ENCODE measurements at places on chromosomes 3 and 15.

- DNase-seq = no peak
These were observed 79.3 kb upstream of the ALDH1L1 start for GRCh38 chr3:126259411-126260391.

DNA sequence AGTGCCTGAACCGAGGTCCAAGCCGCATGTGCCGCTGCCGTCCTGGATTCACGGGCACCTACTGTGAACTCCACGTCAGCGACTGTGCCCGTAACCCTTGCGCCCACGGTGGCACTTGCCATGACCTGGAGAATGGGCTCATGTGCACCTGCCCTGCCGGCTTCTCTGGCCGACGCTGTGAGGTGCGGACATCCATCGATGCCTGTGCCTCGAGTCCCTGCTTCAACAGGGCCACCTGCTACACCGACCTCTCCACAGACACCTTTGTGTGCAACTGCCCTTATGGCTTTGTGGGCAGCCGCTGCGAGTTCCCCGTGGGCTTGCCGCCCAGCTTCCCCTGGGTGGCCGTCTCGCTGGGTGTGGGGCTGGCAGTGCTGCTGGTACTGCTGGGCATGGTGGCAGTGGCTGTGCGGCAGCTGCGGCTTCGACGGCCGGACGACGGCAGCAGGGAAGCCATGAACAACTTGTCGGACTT is 7.1 kb downstream of the DLL4 start:
- DNase-seq = no peak

- DNase-seq = peak; percentile 86
These were observed 52.3 kb downstream of the CCDC54 start for GRCh38 chr3:107429320-107430181.

- DNase-seq = no peak
These were observed 34.2 kb downstream of the CPN2 start for GRCh38 chr3:194316918-194317317.

GRCh38 chr3:51977446-51978142 is 2.7 kb downstream of the ABHD14A start:
- no peak for DNase-seq

DNA sequence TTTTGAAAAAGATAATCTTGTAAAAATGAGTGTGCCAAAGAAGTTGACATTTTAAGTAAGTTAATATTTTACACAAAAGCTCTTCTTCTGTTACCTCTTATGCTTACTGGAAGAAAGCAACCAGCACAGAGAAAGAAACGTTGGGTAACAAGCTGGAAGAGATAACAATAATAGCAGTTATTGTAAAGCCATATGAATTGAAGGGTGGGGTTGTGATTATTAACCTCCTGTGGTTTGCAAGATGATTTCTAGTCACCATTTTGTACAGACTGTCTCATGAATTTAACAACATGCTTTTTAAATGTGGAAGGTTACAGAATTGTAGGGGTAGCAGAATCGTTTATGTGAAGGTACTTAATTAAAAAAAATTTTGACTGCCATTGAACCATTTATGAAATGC is 9.2 kb downstream of the RAP2B start:
- DNase-seq = no peak

GRCh38 chr15:53716909-53717876 is 42.3 kb downstream of the WDR72 start:
- DNase-seq = peak; percentile 31

DNA sequence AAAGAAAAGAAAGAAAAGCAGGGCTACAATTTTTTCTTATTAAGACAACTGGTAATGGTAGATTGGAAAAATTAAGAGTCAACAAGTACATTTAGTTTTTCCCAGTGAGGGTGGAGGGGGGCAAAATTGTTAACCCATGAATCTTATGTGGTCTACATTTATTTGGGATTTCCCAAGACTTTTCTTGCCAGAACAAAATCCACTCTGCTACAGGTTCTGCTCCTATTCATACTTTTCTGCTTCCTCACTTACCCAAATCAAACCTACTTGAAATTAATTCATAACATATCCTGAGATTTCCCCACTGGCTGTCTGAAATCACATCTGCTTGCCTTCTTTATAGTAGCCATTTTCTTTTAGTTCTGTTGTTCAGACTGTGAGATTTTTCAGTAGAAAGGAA is 41.1 kb downstream of the VGLL3 start:
- no peak for DNase-seq

DNA sequence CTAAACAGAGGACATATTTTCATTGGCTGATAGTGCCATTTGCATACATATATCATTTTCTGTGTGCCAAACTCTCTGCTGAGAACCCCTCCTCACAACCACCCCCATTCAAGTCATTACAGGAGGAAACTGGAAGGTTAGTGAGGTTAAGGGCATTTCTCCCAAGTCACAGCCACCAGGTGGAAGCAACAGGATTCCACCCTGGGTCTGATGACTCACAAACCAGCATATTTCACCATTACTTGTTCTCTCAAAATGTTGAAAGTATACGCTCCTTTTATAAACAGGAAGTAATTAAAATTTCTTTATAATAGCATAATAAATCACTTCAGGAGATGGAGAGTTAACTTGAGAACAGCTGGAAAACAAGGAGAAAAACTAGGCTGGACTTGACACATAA is 398.6 kb upstream of the WNT5A start:
- DNase-seq = no peak

- DNase-seq = no peak
These were observed 196.3 kb upstream of the PLSCR5 start for GRCh38 chr3:146801492-146801891.

Measured in Kasumi-1 (cell line).